ENCODE measurements at places on chromosomes 16 and 17.

GRCh38 chr16:73369851-73370250, 321.9 kb upstream of the ZFHX3 start:
- no peak for DNase-seq

GRCh38 chr16:58129097-58129936, at the start of gene CFAP20:
Gene CFAP20 (minus strand): TSS chr16:58129381. CDS start chr16:58129115, 266 bp downstream.
- DNase-seq, result peak; percentile 95

GRCh38 chr16:58187092-58187491, 10.8 kb downstream of the CSNK2A2 start:
- no peak for DNase-seq

GRCh38 chr16:84844049-84844350, 24.2 kb downstream of the CRISPLD2 start:
- DNase-seq, result no peak
